Nephron progenitor cell (in vitro differentiated cells): ENCODE measurements at places on chromosomes 2 and 18.

DNA sequence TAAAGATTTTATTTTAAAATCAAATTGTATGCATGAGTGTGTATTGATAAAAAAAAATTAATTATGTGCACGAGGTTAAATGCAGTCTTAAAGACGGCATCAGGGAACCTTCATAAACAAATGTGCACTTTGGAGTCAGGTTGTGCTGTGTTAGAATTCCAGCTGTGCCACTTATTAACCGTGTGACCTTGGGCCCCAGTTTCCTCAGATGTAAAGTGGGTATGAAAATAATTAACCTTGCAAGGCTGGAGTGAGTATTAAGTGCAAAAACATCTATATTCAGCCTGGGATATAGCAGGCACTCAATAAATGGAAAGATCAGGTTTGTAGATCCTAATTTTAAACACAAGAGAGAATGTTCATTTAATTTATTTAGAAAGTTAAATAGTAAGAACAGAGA, 14.5 kb upstream of the MYCN start:
- no peak for DNase-seq

GRCh38 chr2:125227843-125228392, 1202.8 kb downstream of the CNTNAP5 start:
- no peak for DNase-seq

DNA sequence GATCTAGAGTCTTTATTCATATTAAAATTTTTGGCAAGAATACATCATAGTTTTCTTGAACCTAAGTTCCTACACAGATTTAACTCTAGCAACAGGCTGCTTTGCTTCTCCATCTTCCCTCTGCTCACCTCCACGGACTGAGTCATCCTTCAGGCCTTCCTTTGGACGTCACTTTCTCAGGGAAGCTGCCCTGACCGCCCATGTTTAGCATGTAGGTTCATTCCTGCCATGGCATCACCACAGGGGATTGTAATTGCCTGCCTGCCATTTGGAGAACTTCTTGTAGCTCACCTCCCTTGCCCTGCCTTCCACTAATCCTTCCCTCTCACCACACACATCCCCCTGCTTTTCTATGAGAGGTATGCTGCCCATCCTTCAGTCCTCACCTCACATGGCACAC, 43.9 kb upstream of the B3GNT2 start:
- no peak for DNase-seq

DNA sequence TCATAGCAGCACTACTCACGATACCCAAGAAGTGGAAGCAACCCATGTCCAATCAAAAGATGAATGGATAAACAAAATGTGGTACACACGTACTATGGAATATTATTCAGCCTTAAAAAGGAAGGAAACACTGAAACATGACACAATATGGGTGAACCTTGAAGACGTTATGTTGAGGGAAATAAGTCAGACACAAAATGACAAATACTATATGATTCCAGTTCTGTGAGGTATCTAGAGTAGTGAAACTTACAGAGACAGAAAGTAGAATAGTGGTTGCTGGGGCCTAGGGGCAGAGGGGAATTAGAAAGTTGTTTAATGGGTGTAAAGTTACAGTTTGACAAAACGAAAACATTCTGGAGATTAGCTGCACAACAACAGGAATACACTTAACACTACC, 24.7 kb downstream of the TLK1 start:
- no peak for DNase-seq

DNA sequence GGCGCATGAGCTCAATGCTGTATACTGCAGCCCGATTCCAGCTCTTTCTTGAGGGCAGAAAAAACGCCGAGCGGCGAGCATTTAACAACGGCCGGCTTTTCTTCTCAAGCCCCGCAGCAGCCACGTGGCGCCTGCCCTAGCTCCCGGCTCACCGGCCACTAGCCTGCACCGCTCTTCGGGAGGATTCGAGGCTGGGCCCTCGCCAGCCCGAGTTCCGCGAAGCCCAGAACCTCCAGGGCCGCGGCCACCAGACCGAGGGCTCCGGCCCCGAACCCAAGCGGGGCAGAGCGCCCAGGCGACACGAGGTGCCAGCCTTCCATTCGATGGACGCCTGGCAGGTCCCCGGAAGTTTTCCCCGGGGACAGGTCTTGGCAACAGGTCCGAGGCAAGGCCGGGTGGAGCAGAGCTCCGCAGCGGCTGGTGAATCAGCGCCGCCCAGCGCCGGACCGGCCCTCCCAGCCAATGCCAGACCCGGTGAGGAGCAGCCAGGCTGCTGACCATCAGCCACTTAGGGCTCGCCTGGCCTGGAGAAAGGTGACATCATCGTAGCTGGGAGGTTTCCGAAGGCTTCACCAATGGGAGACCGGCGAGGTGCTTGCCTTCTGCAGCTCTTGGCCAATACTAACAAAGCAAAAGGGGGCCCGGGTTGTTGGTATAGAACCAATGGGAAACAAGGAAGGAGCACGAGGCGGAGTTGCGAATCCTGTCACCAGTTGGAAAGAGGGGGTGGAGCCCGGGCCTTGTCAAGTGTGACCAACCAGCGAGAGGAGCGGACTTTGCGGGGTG, 552 bp upstream of the MXD1 start:
- no peak for DNase-seq

GRCh38 chr2:113966832-113967231, 76.9 kb downstream of the ACTR3 start:
- DNase-seq = no peak
